NB4 (cell line): ENCODE measurements at places on chromosomes 2 and 18.
A peak's percentile ranks its signal among the peaks of the same experiment; 100 is the strongest.

DNA sequence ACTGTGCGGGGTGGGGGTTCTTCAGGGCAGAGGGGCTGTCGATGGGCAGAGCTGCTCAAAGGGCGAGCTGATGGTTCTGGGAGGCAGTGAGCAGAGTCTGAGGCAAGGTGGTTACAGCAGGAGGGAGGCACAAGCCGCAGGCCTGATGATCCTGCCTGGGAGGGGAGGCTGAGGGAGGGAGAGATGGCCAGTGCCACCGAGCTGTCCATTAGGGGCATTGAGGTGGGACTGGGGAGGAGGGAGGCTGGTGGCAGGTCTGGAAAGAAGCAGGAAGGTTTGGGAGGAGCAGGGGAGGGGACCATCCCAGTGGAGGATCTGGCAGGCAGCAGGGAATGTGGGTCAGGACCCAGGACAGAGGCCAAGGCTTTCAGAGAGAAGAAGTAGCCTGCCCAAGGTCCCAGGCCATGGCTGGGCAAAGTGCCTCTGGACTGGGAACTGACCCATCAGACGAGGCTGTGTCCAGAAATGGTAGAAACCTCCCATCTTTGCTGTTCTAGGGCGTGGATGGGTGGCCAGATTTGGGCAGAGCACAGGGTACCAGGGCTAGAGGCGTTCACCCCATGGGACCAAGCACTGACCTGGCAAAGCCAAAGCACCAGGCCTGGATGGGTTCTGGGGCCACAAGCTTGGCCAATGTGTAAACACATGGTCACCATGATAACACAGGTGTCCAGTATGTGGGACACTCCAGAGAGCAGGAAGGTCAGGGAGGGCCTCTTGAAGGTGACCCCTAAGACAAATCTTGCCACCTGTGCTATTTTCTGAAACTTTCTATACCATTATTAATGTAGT lies 55.5 kb downstream of the INHBB start:
- DNase-seq, result no peak

- no peak for DNase-seq
Measured at GRCh38 chr2:10790228-10790973, 22.2 kb downstream of the PDIA6 start.

- peak; percentile 58 for DNase-seq
Measured at GRCh38 chr2:134220344-134220974, 33.4 kb upstream of the MGAT5 start.

- DNase-seq, result no peak
Measured at GRCh38 chr2:229492034-229492433, 220.9 kb upstream of the PID1 start.

DNA sequence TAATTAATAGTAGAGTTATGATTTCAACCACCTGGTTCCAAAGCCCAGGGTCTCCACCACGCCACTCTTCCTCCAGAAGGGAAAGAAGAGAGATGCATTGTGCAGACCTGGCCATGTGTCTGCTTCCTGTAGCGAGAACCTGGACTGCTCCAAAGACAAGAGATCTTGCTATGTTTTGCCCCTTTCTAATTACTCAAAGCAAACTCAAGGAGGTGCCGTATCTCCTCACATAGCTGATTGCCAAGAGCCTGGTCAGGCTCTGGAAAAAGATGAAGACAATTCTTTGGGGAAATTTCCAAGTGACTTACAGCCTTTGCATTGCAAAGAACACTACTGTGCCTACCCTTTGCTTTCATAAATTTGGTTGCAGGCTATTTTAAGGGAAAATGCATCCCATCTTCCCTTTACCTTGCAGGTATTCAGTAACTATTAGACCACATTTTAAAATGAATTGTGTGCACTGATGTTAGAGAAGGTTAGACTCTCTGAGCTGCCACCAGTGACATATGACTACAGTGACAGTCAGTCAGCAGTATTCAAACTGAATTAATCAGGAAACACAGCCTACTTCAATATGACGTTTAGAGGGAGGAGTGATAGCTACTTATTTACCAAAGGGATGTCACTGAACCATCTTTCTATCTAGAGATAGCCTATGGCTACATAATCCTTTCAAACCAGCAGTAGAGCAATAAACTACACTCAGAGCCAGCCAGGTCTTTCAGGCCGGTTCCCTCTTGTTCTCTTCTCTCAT lies 842.1 kb upstream of the FANCL start:
- DNase-seq, result peak; percentile 1

DNA sequence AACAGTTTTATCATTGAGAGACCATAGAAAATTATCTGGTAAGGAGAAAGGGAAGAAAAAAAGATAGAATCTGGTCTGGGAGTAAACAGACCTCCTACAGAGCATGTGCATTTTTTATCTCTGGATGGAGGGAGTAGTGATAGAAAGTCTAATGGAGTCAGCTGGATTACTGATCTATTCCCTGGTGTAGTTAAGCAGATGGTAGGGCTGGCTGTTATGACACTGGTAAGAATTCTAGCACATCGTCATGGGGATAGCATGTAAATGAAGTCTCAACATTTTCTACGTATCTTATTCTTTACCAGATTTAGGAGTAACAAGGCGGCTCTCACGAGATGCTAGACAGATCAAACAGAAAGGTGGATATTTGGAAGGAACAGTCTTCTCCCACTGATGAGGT lies 407.4 kb downstream of the NRXN1 start:
- DNase-seq, result no peak

GRCh38 chr2:120472891-120473309 lies 127.0 kb downstream of the INHBB start:
- no peak for DNase-seq

- no peak for DNase-seq
Measured at GRCh38 chr2:16609786-16610185, 55.8 kb downstream of the CYRIA start.

DNA sequence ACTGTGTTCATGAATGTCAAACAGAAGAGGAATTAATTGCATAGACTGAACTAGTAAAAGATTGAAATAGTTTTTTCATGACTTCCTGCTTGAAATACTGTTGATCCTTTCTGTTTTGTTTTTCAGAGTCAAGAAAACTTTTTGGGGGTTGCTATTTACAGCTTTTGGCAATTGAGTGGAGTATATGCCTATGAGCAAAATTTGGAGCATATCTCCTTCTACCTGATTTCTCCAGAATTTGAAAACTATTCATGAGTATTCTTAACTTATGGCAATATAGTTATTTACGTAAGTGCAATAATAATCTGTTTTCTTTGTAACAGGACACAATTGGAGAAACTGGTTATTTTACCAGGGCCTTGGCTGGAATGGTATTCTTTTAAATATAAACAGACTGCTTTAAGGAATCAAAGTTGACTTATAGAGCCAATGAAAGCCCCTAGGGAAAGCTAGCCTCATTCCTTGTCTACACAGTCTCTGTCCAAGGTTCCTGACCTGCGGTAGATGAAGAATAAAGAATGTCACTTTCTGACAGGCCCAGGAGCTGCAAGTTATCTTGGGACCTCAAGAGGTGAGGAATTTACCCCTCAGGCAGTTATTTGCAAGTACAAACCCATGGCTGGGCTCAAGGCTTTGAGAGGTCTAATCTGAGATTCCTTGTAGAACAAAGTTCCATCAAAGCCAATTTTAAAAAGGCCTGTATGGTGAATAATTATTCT lies 193.5 kb upstream of the NDUFV2 start:
- no peak for DNase-seq

GRCh38 chr2:120854766-120855530 lies 119.3 kb downstream of the GLI2 start:
- DNase-seq, result no peak

DNA sequence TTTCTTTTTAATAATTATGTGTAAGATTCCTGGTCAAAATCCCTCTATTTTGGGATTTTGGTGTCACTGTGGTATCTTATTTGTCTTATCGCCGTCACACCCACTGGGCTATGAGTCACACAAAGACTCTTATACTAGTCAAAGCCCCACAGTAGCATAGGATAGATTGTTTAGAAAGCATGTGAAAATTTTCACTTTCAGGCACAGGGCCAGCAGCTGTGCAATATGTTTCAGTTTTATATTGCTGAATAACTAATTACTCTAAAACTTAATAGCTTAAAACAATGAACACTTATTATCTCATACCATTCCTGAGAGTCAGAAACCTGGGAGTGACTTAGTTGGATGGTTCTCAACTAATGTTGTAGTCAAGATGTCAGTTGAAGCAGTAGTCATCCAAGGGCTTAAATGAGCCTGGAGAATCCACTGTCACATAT lies 24.0 kb downstream of the CFAP210 start:
- DNase-seq, result no peak

DNA sequence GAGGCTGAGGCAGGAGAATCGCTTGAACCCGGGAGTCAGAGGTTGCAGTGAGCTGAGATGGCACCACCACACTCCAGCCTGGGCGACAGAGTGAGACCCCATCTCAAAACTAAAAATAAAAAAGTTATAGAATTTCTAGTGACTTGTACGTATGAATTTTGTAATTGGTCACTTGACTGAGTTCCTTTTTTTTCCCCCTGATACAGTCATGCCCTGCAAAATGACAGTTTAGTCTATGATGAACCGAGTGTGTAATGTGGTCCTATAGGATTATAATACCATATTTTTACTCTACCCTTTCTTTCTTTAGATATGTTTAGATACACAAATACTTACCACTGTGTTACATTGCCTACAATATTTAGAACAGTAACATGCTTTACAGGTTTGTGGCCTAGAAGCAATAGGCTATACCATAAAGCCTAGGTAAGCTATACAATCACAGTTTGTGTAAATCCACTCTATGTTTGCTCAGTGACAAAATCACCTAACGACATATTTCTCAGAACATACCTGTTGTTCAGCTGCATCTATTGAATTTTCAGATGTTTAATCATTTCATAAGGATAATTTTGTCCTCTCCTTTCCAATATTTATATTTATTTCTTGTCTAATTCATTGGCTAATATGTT lies 25.4 kb downstream of the SOCS6 start:
- no peak for DNase-seq

- no peak for DNase-seq
Measured at GRCh38 chr2:25981596-25982272, 563 bp downstream of the KIF3C start.

- DNase-seq, result no peak
Measured at GRCh38 chr2:144163592-144163991, 356.3 kb downstream of the ZEB2 start.

GRCh38 chr18:48492880-48493279 lies 46.0 kb upstream of the CTIF start:
- DNase-seq, result no peak
